ENCODE measurements at places on chromosomes 1 and 21.

- DNase-seq = peak; percentile 76
These were observed at the start of gene PCAT6 for GRCh38 chr1:202810615-202811295. TSS of gene PCAT6 (plus strand) at chr1:202810954.

DNA sequence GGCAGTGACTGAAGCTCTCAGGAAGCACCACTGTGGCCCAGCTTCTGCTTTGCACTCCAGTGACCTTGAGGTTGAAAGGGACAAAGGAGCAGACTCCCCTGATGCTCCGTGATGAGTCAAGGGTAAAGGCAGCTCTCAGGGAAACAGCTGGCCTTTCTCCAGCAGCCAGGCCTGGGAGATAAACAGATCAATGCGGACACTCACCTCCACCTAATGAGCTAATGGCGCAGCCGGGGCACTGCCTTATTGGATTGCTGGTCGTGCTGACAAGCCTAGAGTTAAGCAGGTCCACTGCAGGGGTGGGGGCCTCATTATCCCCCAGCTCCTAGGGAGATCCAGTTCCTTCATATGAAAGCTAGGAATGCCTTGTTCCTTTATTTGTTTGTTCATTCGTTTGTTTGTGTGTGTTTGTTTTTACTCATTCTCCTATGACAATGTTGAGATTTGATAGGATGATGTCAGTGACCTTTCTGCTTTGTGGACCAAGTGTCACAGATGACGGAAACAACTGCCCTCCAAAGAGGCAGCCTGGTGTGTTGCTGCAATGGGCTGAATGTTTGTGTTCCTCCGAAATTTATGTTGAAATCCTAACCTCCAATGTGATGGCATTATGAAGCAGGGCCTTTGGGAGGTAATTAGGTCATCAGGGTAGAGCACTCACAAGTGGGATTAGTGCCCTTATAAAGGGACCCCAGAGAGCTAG, 141.4 kb upstream of the BEND5 start:
- no peak for DNase-seq

DNA sequence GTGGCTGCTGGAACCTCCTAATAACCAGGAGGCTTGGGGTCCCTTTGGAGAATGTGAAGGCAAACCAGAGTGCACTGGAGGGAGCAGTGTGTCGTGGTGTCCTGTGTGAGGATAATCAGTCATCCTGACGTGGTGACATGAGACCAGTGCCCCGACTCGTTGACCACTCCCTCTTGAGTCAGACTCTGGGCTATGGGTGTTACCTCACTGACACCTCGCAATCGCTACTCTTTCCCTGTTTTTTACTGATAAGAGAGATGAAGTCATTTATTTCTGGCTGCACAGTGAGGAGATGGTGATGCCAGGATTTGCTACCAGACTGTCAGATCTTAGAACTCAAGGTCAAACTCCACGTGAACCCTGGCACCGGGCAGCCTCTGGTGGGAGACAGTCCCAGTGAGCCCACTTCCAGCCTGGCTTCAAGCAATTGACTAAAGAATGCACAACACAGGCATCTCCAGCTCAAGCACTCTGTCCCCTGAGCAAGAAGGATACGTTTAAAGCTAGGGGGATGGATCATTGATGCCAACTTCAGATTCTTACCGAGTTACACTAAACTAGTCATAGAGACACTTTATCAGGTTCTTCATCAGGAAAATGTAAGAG, 30.3 kb downstream of the UBASH3A start:
- DNase-seq = no peak

GRCh38 chr1:150259758-150260669, 2.4 kb downstream of the CA14 start:
- no peak for DNase-seq

DNA sequence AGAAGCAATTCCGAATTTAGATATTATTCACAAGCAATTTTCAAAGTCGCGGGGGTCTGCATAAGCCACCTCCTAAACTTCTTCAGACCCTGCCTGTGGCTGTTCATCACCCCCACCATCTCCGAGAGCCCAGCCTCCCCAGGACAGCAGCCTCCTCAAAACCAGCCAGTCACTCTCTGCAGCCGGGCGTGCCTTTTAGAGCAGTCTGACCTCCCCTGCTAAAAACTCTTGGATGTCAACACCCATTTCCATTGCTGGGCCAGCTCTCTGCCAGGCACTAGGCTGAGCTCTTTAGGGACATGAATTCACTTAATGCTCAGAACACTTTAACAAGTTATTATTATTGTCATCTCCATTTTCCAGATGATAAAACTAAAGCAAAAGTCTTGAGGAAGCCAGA, 11.7 kb downstream of the ADPRS start:
- DNase-seq = no peak

All from T-helper 22 cell (primary cell).